ENCODE measurements at places on chromosomes 6 and 20.

GRCh38 chr6:130076512-130076911 is 58.1 kb downstream of the L3MBTL3 start:
- no peak for DNase-seq

GRCh38 chr20:50681359-50682064 is 9.8 kb downstream of the RIPOR3 start:
- DNase-seq: no peak

GRCh38 chr20:44176833-44177534 is 10.0 kb downstream of the JPH2 start:
- DNase-seq: no peak

- DNase-seq: peak; percentile 30
Observed at GRCh38 chr6:148203970-148204369, 138.7 kb upstream of the SASH1 start.

GRCh38 chr6:34934516-34934915 is 45.5 kb downstream of the ANKS1A start:
- no peak for DNase-seq

DNA sequence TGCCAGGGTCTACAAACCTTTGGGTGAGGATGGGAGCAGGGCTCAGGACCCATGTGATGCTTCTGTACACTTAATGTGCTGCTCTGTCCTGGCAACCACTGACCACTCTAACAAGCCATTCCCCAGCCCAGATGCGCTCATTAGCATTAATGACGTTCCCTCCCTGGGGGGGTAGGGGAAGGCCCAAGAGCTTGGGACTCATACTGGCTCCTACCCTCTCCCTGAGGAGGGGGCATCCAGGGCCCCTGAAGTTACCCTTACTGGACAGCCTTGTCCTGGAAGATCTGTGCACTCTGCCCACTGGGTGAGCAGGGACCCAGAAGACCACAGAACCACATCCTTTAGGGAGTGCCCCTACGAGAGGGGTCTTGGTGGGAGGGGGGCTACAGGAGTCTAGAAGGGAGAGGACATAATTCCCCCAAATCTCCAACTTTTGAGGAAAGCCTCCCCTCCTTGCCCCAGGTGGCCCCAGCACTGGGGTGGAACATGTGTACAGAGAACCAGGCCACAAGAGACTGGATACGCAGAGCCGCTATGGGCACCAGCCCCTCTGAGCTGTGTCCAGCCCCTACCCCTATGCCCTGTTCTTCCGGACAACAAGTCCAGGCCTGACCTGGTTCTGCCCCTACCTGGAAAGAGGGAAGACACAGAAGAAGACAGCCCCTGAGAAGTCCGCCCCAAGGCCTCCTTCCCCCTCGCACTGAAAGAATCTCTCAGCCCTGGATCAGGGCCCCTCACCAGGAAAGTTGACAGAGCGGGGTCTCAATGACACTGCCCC is 1.4 kb downstream of the TEAD3 start:
- no peak for DNase-seq

DNA sequence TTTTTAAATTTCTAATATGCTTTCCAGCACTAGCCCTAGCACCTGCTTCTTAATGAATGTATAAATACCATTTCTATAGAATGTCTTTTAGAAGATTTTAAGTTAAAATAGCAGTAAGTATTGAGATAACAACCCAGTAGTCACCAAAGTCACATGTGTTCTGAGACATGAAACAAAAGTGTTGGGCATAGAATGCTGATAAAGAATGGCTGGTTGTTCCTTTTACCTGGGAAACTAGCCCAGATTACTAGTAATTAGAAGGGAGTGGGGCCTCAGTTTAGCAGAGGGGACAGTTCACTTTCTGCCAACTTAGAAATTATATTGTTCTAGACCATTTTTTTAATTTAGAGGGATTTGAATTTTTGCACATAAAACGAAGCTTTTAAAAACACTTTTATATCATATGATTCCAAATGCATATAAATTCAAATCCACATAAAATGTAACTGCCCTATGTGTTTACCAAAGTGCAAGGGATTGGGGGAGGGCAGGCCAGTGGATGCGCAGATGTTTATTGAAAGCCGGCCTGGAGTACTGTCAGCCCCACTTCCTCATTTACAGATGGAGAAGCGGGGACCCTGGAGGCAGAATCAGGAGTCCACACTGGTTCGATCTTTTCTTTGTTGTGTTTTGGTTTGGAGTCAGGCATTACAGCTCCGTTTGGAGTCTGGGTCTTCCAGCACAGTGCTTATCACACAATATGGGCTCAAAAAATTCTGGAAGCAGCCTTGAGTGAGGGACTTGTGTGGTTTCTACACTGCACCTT is 139.8 kb downstream of the ZDHHC14 start:
- DNase-seq: no peak

DNA sequence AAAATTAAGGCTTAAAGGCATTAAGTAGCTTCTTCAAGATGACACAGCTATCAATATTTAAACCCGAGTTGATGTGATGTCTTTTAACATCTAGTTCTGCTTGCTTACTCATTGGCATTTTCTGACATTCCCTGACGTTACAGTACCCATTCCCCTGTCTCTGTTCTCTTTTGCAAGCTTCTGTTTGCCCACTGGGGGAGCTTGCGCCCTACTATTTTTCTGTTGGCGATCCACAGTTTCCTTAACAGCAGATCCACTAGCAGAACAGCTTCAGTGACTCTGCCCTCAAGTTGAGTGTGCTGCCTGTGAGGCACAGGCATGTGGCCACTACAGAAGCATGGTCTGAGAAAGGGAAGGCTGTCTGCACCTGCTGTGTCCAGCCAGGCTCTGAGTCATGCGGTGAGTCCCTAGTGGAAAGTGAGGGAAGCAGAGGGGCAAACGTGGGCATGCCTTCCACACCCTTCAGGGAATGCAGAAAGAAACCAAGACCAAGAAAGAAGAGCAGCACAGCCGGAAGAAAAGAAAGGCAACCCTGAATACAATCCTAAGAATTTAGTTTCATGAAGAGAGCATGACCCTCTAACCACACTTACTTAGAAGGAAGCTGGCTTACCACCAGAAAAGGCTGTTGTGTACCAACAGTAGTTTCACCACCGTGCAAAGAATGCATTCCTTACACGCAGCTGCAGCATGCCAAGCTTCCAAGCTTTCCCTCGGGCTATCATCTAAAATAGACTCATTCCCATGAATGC is 97.7 kb upstream of the VGLL2 start:
- no peak for DNase-seq

DNA sequence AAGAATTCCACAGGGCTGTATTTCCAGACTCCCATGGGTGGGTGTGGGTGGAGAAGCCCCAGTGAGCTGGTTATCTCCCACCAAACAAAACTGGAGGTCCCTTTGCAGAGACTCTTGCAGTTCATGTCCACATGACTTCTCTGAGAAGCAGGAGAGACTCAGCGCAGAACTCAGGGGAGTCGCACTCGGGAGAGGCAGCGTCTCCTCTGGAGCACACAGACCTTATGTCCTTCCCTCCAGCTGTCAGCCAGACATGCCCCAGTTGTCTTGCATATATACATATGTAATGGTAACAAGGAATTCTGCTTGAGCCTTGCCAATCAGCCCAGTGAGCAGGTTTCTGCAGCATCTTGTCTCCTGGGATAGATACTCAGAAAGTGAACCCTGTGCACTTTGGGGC is 23.8 kb downstream of the MYT1 start:
- no peak for DNase-seq

DNA sequence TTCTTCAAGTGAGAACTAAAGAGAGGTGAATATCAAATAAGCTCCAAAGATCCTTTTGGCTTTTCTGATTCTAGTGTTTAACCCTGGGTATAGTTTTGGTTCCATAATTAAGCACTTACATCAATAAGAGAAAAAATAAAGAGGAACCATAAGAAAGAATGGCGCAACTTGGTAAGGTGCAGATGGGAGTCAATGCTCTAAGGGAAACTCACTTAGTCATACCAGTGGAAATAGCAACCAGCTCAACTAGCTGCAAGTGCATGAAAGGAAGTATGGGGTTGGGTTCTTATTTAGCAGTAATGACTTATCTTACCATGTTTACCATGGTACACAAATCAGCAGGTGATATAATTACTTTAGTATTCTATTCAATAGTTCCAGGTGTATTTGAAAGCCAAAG is 296.5 kb upstream of the RUNX2 start:
- no peak for DNase-seq

GRCh38 chr6:88455317-88455716 is 289.2 kb upstream of the CNR1 start:
- no peak for DNase-seq

- no peak for DNase-seq
Observed at GRCh38 chr6:15331143-15331542, 85.3 kb downstream of the JARID2 start.

- DNase-seq: no peak
Observed at GRCh38 chr6:114941078-114941477, 598.3 kb upstream of the HS3ST5 start.

DNA sequence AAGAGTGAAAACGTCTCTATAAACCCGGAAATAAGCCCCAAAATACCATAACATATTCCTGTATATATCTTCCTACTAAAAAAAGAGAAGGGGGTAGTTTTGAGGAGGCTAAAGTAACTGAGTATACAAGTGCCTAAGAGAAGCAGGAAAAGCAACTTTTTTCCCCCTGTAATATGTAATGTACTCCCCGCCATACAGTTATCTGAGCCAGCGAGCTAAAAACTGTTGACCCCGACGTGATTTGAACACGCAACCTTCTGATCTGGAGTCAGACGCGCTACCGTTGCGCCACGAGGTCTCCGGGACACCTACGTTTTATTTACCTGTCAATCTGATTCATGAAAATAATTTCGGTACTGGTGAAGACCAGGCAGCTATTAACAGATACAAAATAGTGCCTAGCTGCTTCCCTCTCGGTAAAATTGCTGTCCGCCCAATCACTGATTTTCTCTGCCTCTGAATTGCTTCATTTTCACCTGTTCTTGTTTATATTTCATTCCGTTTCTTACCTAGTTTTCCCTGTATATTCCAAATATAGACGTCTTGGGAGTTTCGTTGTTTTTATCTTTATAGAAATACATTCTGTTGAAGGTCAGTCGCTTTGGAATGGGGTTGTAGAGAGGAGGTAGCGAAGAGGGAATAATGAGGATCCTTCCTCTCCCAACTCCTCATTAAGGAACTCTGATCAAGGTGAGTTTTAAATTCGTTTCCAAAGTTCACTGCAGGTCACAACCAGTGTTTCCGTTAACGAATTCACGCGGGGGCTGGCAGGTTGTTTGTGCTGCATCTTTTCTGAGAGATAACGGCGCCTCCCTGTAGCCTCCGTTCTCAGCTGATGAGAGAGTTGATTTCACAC is 33.6 kb upstream of the BTN3A2 start:
- peak; percentile 20 for DNase-seq

GRCh38 chr20:8353512-8353911 is 221.4 kb downstream of the PLCB1 start:
- DNase-seq: no peak

DNA sequence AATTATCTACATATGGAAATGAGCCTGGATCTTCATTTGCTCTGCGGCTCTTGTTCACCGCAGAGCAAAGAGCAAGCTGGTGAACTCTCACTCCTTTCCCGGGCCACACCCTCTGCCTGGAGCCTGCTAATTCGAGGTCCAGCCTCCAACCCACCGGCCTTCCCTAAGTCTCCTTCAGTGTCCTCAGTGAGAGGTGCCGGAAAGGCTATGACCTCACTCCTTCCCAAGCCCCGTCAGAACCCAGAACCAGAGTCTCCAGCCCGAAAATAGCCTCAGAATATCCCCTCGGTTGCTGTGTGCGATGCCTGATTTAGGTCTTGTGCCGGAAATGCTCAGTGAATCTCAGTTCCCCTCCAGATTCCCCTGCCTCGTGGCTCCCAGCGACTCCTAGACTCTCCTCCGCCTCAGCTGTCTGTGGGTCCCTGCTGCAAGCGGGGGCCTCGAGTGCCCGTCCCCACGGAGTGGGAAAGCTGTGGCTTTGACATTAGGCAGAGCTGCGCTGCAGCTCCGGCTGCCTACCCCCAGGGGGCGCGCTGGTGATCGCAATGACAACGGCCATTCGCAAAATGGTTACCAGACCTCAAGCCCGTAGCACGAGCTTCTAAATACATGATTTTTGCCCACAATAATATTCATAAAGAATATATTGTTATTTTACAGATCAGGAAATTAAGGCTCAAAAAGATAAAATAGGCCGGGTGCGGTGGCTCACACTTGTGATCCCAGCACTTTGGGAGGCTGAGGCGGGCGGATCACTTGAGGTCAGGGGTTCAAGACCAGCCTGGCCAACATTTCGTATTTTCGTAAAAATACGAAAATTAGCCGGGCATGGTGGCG is 4.1 kb upstream of the BNIP5 start:
- peak; percentile 57 for DNase-seq

GRCh38 chr6:134363323-134364039 is 45.6 kb upstream of the SGK1 start:
- DNase-seq: no peak

DNA sequence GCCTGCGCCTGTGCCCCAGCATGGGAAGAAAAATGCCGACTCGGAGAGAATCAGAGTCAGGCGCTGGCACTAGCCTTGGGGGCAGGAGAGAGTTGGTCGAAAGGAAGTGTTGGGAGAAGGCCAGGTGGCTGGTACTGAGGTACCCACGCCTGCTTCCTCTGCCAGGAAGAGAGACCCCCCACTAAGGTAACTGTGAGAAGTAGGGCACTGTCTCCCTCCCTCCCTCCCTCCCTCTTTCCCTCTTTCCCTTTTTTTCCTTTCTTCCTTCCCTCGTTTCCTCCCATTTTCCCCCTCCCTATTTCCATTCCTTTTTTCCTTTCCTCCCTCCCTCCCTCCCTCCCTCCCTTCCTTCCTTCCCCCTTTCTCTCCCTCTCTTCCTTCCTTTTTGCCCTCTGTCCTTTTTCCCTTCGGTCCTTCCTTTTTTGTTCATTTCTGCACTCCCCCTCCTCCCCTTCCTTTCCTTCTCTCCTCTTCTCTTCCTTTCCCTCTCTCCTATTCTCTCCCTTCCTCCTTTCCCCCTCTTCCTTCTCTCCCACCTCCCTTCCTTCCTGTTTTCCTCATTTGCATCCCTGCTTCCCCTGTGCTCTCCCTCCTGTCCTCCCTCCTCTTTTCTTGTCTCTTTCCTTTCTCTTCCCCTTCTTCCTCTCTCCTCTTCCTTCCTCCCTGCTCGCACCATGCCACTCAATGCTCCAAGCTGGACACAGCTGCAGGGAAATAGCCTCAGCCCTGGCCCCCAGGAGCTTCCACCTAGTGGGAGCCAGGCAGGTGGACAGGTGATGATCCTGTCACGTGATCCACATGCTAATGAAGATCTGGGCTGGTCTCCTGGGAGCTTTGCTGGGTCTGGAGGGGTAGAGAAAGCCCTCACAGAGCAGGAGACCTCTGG is 148.0 kb downstream of the DHX35 start:
- DNase-seq: no peak

DNA sequence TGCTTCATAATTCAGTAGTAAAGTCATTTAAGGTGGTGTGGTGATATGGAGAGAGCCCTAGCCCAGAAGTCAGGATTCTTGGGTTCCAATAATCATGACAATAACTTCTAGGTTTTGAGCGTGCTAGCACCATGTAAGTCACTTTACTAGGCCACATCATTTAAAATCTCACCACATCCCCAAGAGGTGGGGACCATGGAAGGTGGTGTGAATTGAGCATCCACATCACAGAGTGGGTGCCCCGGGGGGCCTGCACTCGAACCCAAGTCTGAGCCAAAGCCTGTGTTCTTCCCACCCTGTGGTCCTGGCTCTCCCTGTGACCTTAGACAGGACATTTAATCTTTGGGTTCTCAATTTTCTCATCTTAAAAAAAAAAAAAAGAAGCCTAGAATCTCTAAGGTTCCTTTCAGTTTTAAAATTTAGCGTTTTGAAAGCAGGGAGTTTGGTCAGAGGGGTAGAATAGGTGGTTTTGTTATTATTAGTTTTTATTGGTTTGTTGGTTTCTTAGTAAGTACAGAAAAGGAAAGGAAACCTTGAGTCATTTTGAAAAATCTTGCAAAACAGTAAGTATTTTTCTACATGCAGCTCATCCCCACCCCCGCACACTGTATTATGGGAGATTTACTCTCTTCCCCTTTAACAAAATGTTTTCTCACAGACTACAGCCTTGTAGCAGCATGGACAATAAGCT is 26.4 kb downstream of the ARMC2 start:
- peak; percentile 37 for DNase-seq
